HT1080 (cell line): ENCODE measurements at places on chromosomes 16 and 17.

DNA sequence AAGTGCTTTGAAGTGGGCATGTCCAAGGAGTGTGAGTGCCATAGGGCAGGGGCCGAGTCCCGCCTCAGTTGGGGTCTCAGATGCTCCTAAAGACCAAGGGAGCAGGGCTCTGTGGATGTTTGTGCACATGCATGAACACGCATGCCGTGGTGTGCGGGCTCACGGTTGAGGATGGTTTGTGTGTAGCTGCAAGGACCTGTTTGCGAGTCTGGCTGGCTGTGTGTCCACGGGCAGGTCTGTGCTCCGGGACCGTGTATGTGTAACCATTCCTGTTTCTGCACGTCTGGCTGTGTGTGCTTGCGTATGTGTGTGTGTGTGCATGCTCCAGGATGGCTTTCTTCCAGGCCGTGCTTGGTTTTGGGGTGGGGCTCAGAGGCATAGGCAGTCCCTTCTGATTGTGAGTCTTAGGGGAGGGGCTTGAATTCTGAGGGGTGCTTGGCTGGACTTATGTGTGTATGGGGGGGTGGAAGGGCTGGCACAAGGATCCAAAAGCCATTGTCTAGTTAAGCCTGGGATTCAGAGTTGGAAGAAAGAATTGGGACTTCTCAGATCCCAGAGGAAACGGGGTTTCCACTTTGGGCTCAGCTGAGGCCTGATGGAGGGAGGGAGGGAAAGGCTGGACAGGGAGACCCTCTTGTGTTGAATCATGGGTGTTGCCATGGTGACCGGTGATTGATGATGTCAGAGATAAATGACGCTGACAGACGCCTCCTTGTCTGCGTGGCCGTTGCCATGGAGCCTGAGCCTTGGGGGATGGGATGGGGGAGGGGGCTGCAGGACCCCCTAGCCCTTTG is 14.4 kb downstream of the GJD3 start:
- no peak for DNase-seq

GRCh38 chr17:14525551-14526455 is 224.9 kb downstream of the HS3ST3B1 start:
- peak; percentile 25 for DNase-seq

DNA sequence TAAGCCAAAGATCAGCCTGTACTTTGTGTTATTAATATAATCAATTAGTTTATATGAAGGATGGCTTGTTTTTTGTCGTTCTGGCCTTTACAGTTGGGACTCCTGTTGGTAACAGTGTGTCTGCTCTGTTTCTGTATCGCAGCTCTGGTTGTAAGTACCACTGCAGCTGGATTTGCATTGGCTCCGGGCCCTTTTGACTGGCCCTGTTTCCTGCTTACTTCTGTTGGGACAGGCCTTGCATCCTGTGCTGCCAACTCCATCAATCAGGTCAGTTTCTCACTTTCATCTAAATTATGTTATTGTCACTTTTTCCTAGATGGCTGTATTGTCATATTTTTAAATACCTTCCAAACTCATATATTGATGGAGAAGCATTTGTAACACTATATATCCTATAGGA is 32.7 kb downstream of the COX10 start:
- DNase-seq, result no peak

- no peak for DNase-seq
Measured at GRCh38 chr17:19727501-19728078, 11.2 kb upstream of the SLC47A2 start.

DNA sequence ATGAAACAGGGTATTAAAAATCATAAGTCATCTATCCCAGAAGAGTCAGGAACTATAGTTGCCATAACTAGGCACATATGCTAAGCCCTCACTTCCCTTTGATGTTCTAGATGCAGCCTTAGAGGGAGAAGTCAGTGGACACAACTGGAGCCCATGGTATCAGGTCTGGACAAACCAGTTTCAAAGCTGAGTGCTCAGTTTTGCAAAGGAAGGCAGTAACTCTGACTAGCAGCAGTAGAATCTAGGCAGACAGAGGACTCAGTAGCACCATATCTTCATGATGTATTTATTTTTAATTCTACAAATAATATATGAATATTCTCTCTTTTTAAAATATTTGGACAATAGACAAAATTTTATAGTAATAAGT is 11.7 kb upstream of the FAM20A start:
- no peak for DNase-seq

- DNase-seq, result no peak
Measured at GRCh38 chr16:50940275-50940854, 198.5 kb downstream of the CYLD start.

DNA sequence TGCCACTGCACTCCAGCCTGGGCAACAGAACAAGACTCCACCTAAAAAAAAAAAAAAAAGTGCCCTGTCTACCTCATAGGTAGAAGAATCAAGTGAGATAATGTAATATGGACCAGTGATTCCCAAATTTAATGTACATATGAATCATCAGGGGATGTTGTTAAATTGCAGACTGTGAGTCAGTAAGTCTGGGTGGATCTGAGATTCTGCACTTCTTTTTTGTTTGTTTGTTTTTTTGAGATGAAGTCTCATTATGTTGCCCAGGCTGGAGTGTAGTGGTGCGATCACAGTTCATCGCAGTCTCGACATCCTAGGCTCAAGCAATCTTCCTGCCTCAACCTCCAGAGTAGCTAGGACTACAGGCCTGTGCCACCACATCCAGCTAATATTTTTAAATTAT is 31.6 kb downstream of the HOXB1 start:
- peak; percentile 57 for DNase-seq

- peak; percentile 40 for DNase-seq
Measured at GRCh38 chr17:78130437-78131101, at the start of gene TMC8. TSS of gene TMC8 (plus strand) at chr17:78130771. CDS start at chr17:78131589, 818 bp downstream.

- peak; percentile 68 for DNase-seq
Measured at GRCh38 chr17:56125830-56126819, 27.1 kb upstream of the ANKFN1 start.

- no peak for DNase-seq
Measured at GRCh38 chr16:67781565-67781921, 24.8 kb downstream of the RANBP10 start.

GRCh38 chr16:51166091-51166490 is 15.0 kb upstream of the SALL1 start:
- no peak for DNase-seq
